ENCODE measurements at places on chromosomes 2 and 18. TPM values are rescaled to one million over a fixed set of nuclear protein-coding genes. Genes with fewer than 3 reads are reported as not detected.

The HK2 gene
- total RNA-seq, result 4.8 TPM

GRCh38 chr2:25879133-25879730 is 945 bp upstream of the ASXL2 start:
- peaks cover 5% of the 10 kb centered on the region for H3K27me3 ChIP-seq
- peak overlapping the region; percentile 98 for H3K27ac ChIP-seq

GRCh38 chr2:238009563-238009962 is 42.7 kb downstream of the UBE2F start:
- DNase-seq, result no peak
- H3K4me3 ChIP-seq, result no peak overlapping the region
- H3K27ac ChIP-seq, result no peak overlapping the region
- H3K4me1 ChIP-seq, result no peaks in the 10 kb centered on the region
- no peaks in the 10 kb centered on the region for H3K27me3 ChIP-seq
- no peaks in the 10 kb centered on the region for H3K36me3 ChIP-seq

DNA sequence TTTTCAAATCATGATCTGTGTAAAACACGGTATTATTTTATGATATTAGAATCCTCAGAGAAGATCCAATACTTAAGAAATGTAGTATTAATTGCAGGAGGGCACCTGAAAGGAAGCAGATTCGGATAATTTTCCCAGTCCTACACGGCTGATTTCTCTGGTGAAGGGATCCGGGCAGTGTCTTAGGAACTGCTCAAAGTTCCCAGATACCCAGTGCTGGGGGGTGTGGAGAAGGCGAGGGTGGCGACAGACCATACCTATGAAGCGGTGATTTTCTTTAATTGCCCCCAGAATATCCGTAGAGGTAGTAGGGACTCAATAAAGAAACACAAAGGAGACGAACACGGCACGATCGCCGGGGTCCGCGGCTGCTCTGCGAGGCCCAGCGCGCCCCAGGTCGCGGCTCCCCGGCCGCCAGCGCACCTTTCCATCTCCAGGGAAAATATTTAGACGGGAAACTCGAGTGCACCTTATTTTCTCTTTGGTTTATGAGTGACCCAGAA is 1.4 kb upstream of the SOX11 start:
- H3K36me3 ChIP-seq, result no peaks in the 10 kb centered on the region
- no peak for DNase-seq
- H3K4me3 ChIP-seq, result no peak overlapping the region

GRCh38 chr2:12604341-12604740 is 112.4 kb upstream of the TRIB2 start:
- no peak for DNase-seq
- H3K27me3 ChIP-seq, result no peaks in the 10 kb centered on the region
- H3K27ac ChIP-seq, result no peak overlapping the region
- no peak overlapping the region for H3K4me3 ChIP-seq
- H3K36me3 ChIP-seq, result no peaks in the 10 kb centered on the region

DNA sequence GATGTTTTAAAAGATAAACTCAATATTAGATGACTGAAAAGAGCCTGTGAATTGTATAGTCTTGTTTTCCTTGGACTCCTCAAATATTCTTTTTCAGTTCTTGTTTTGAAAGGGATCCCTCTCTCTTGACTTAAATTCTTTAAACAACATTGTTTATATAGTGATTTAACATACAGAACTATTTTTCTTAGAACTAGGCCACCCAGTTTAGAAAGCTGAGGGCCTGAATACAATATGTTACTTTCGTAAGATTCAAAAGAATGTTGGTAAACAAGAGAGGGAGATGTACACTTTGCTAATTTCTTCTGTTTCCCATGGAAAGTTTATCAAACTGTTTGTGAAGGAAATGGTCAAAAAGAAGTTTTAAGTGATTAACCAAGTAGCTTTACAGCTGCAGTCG is 5.5 kb upstream of the TSPYL6 start:
- no peaks in the 10 kb centered on the region for H3K27me3 ChIP-seq
- no peak overlapping the region for H3K27ac ChIP-seq
- no peaks in the 10 kb centered on the region for H3K36me3 ChIP-seq
- no peak overlapping the region for H3K4me3 ChIP-seq

- no peaks in the 10 kb centered on the region for H3K36me3 ChIP-seq
- H3K27me3 ChIP-seq, result no peaks in the 10 kb centered on the region
- no peak for DNase-seq
- H3K27ac ChIP-seq, result no peak overlapping the region
- peaks cover 20% of the 10 kb centered on the region for H3K4me1 ChIP-seq
These were observed 263.7 kb downstream of the ANAPC1 start for GRCh38 chr2:111620281-111620680.

- H3K4me3 ChIP-seq, result no peak overlapping the region
- no peaks in the 10 kb centered on the region for H3K36me3 ChIP-seq
- no peaks in the 10 kb centered on the region for H3K27me3 ChIP-seq
These were observed 97.9 kb upstream of the NOL4 start for GRCh38 chr18:34322365-34323289.

DNA sequence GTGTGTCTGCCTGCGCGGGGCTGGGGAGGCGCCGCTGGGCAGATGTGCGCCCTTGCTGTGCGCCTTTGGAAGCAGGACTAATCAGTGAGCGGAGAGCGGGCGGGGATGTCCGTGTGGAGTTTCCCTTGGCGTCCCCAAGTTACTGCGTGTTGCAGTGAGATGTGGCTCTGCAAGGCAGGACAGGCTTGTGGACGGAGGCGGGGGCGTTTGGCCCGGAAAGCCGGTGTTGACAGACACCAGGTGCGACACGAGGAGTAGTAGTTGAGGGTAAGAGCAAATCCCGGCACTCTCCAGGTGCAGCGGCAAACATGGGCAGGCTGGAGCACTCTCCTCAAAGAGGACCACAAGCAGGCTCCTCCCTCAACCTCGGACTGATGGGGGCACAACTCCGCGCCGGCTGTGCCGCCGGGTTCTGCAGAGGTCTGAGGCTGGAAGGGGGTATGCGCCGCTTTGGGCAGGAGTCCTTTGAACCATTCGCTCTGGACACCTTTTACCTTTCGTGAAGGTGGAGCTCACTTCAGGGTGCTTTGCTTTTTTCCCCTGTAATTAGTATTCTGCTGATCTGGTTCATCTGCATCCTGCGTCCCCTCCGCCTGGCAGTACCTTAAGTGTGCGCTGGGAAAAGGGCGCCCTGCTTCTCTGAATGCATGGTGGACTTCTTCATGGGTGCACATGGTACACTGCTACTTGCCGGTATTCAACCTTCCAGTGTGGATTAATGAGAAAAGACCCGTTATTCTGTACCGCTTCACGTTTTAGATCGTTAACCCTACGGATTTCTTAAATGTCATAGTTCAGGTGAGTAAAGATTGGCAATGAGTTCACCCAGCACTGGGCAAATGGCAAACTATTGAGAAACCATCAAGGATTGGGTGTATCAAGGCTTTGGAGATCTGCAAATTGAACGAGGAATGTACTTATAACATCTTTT is 608 bp downstream of the CDH7 start:
- DNase-seq, result no peak
- H3K4me1 ChIP-seq, result no peaks in the 10 kb centered on the region
- no peak overlapping the region for H3K4me3 ChIP-seq
- no peak overlapping the region for H3K27ac ChIP-seq
